Natural killer cell (primary cell): ENCODE measurements at places on chromosomes 7 and 10. TPM values are rescaled to one million over a fixed set of nuclear protein-coding genes. Genes with fewer than 3 reads are reported as not detected.

- no peaks in the 10 kb centered on the region for H3K27me3 ChIP-seq
- H3K27ac ChIP-seq, result no peak within 1 kb of the TSS
- peak; percentile 43 for DNase-seq
- no peaks in the 10 kb centered on the region for H3K36me3 ChIP-seq
- peaks cover 54% of the 10 kb centered on the region for H3K4me1 ChIP-seq
These were observed at the start of gene ADIRF for GRCh38 chr10:86968271-86968993. ADIRF (plus strand) TSS chr10:86968482; CDS start chr10:86968545, 63 bp downstream.

- no peak overlapping the region for H3K4me3 ChIP-seq
- no peaks in the 10 kb centered on the region for H3K4me1 ChIP-seq
- H3K27ac ChIP-seq, result no peak overlapping the region
- no peaks in the 10 kb centered on the region for H3K36me3 ChIP-seq
These were observed 43.1 kb upstream of the FAM180A start for GRCh38 chr7:135791543-135792362.

- H3K27me3 ChIP-seq, result no peaks in the 10 kb centered on the region
- H3K36me3 ChIP-seq, result no peaks in the 10 kb centered on the region
- H3K27ac ChIP-seq, result no peak overlapping the region
- peaks cover 27% of the 10 kb centered on the region for H3K4me1 ChIP-seq
These were observed 1.3 kb upstream of the PPRC1 start for GRCh38 chr10:102131286-102132170.

- DNase-seq, result no peak
- no peak overlapping the region for H3K27ac ChIP-seq
- no peak overlapping the region for H3K4me3 ChIP-seq
- no peaks in the 10 kb centered on the region for H3K27me3 ChIP-seq
- no peaks in the 10 kb centered on the region for H3K4me1 ChIP-seq
These were observed 157.5 kb downstream of the CHN2 start for GRCh38 chr7:29352041-29352440.

DNA sequence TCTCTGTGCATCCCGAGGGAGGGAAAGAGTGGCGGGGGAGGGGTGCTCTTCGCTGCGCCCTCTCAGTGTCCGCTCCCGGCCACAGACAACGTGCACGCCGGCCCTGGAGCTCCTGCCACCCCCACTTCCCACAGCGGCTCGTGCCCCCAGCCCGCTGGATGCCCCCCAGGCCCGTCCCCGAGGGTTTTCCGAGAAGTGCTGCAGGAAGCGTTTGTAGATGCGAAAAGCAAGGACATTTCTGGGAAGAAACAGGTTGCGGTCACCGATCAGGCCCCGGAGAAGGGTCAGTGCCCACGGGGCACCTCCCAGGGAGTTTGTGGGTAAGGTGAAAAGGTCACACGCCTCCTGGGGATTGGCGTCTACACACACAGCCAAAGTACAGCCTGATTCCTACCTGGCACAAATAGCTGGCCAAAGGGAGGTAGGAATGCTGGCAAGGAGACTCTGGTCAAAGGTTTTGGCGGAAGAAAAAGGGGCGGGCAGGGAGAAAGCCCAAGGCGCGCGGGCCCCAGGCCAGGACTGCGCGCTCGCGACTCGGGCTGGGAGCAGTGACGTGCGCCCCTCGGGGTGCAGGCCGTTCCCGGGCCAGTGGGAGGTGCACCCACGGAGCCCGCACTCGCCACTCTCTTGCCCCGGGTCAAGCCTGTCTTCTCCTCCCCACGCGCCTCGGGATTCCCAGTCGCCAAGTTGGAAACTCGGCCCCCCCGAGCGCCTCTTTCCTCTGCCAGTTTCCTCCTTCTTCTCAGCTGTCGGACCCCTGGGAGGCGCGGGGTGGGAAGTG is 1.5 kb upstream of the NRP1 start:
- peaks cover 39% of the 10 kb centered on the region for H3K27me3 ChIP-seq
- no peaks in the 10 kb centered on the region for H3K36me3 ChIP-seq
- no peak overlapping the region for H3K27ac ChIP-seq
- no peak for DNase-seq
- peaks cover 27% of the 10 kb centered on the region for H3K4me1 ChIP-seq

GRCh38 chr10:77313066-77313750 is 324.4 kb downstream of the KCNMA1 start:
- no peaks in the 10 kb centered on the region for H3K27me3 ChIP-seq
- no peaks in the 10 kb centered on the region for H3K4me1 ChIP-seq

- no peaks in the 10 kb centered on the region for H3K36me3 ChIP-seq
- H3K4me3 ChIP-seq, result no peak overlapping the region
- H3K27ac ChIP-seq, result no peak overlapping the region
- H3K27me3 ChIP-seq, result no peaks in the 10 kb centered on the region
These were observed 344.0 kb downstream of the ARL4A start for GRCh38 chr7:13031468-13031867.

DNA sequence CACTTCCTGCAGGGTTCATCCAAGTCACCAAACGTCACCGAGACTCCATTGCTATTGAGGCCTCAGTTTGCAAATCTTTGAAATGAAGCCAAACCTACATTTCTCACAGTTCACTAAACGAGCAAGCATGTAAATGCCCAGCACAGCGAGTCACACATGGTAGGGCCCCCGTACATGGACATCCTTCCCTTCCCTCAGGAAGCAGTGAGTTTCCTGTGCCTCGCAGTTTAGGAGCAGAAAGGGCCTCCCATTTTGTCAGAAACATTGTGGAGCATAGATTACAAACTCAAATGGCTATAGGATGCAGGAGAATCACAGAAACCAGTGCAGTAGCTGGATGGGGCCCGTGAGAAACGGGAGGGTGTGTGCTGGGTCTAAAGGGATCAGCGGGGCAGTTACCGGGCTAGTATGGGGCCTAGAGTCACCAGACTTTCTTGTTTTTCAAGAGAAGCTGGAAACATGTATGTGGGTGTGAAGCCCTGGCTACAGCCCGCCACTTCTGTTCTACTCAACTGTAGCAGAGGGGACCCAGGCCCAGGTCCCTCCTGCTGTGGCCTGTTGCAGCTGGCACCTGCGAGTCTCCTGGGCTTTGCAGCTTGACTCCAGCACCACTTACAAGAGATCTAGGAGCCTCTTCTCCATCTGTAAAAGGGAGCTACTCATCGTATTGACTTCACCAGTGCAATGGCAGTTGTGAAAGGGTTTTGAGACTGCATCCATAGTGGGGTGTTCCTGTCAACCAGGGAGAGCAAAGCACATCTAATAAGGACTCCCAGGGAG is 14.2 kb upstream of the SLC18A3 start:
- H3K4me3 ChIP-seq, result no peak overlapping the region
- H3K36me3 ChIP-seq, result no peaks in the 10 kb centered on the region
- peaks cover 3% of the 10 kb centered on the region for H3K27me3 ChIP-seq
- H3K27ac ChIP-seq, result no peak overlapping the region

GRCh38 chr7:78220754-78221153 is 422.2 kb downstream of the PHTF2 start:
- H3K36me3 ChIP-seq, result no peaks in the 10 kb centered on the region
- no peak overlapping the region for H3K27ac ChIP-seq
- H3K4me1 ChIP-seq, result no peaks in the 10 kb centered on the region
- DNase-seq, result no peak
- no peaks in the 10 kb centered on the region for H3K27me3 ChIP-seq
- H3K4me3 ChIP-seq, result no peak overlapping the region

GRCh38 chr7:2646680-2647571 is 15.1 kb downstream of the TTYH3 start:
- H3K27ac ChIP-seq, result no peak overlapping the region
- no peak for DNase-seq
- H3K27me3 ChIP-seq, result no peaks in the 10 kb centered on the region
- no peak overlapping the region for H3K4me3 ChIP-seq
- H3K36me3 ChIP-seq, result peaks cover 2% of the 10 kb centered on the region

DNA sequence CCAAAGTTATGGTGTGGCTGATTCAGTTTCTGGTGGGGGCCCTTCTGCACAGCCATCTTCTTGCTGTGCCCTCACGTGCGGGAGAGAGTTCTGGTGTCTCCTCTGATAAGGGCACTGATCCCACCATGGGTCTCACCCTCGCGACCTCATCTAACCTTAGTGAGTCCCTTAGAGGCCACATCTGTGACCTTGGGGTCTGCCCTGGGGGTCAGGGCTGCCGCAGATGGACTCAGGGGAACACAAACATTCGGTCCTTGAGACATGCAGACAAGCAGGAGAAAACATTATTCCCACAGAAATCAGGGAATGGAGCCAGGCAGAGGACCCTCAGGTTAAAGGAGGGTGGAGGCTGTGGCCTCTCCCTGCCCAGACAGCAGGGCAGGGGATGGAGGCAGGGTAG is 177.9 kb downstream of the DNAJB6 start:
- peak; percentile 5 for DNase-seq
- H3K4me1 ChIP-seq, result no peaks in the 10 kb centered on the region
- no peak overlapping the region for H3K27ac ChIP-seq
- no peak overlapping the region for H3K4me3 ChIP-seq
- peaks cover 2% of the 10 kb centered on the region for H3K27me3 ChIP-seq

DNA sequence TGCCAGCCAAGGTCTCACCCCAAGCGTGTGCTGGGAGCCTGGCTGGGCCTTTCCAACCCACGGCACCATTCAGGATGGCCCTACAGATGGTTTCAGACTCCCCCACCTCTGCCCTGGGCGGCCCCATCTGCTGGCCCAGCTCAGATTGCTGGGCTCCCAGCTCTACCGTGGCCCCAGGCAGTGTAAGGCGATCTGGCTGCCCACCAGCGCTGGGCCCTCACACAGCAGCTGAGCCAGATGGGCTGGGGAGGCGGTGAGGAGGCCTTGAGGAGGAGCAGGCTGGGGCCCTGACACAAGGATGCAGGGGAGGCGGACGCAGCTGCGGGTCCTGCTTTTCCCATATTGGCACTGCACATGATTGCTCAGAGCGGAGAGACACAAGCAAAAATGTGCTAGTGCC is 162.8 kb downstream of the NRF1 start:
- H3K36me3 ChIP-seq, result no peaks in the 10 kb centered on the region
- H3K27me3 ChIP-seq, result peaks cover 14% of the 10 kb centered on the region
- no peak overlapping the region for H3K4me3 ChIP-seq

- DNase-seq, result no peak
- H3K36me3 ChIP-seq, result no peaks in the 10 kb centered on the region
- H3K27me3 ChIP-seq, result no peaks in the 10 kb centered on the region
- H3K4me1 ChIP-seq, result peaks cover 40% of the 10 kb centered on the region
- H3K4me3 ChIP-seq, result no peak overlapping the region
These were observed 3.5 kb downstream of the NRF1 start for GRCh38 chr7:129615018-129615417.

DNA sequence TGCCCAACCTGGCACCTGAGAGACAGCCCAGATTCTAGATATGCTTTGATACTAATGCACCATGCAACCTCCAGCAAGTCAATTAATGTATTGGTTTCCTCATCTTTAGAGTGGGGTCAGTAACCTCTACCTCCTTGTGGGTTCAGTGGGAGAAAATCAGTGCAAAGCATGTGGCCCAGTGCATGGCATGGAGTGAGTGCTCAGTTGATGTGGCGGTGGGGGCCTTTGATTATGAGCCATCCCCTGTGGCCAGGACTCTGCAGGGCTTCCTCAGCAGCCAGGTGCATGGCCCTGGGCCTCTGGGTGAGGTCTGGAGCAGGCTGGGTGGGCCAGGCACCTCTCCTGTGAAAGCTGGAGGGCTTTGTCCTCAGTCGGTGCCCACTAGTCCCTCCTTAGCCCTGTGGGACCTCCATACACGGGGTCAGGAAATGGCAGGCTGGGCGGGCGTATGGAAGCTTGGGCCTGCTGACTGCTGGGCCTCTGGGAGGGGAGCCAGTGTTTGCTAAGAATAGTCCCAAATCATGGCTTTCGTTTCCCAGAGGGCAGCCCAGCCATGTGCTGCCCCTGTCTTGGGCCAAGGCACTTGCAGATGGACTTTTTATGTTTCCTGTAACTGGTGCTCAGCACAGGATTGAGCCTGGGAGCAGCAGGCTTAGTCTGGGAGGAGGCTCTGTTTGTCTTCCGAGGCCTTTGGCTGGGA is 3.4 kb downstream of the PALD1 start:
- no peaks in the 10 kb centered on the region for H3K36me3 ChIP-seq
- DNase-seq, result no peak
- peaks cover 5% of the 10 kb centered on the region for H3K27me3 ChIP-seq
- H3K4me1 ChIP-seq, result peaks cover 38% of the 10 kb centered on the region

GRCh38 chr7:117782761-117783160 is 90.5 kb downstream of the CTTNBP2 start:
- H3K4me3 ChIP-seq, result no peak overlapping the region
- no peaks in the 10 kb centered on the region for H3K4me1 ChIP-seq
- H3K27me3 ChIP-seq, result no peaks in the 10 kb centered on the region
- no peak for DNase-seq
- no peaks in the 10 kb centered on the region for H3K36me3 ChIP-seq

GRCh38 chr10:118332236-118332635 is 9.9 kb downstream of the FAM204A start:
- DNase-seq, result no peak
- no peaks in the 10 kb centered on the region for H3K27me3 ChIP-seq
- peaks cover 74% of the 10 kb centered on the region for H3K36me3 ChIP-seq
- no peaks in the 10 kb centered on the region for H3K4me1 ChIP-seq
- H3K4me3 ChIP-seq, result no peak overlapping the region

GRCh38 chr10:42970451-42971250 is 106.2 kb upstream of the RET start:
- DNase-seq, result no peak
- H3K36me3 ChIP-seq, result no peaks in the 10 kb centered on the region
- no peaks in the 10 kb centered on the region for H3K4me1 ChIP-seq
- H3K27ac ChIP-seq, result no peak overlapping the region

DNA sequence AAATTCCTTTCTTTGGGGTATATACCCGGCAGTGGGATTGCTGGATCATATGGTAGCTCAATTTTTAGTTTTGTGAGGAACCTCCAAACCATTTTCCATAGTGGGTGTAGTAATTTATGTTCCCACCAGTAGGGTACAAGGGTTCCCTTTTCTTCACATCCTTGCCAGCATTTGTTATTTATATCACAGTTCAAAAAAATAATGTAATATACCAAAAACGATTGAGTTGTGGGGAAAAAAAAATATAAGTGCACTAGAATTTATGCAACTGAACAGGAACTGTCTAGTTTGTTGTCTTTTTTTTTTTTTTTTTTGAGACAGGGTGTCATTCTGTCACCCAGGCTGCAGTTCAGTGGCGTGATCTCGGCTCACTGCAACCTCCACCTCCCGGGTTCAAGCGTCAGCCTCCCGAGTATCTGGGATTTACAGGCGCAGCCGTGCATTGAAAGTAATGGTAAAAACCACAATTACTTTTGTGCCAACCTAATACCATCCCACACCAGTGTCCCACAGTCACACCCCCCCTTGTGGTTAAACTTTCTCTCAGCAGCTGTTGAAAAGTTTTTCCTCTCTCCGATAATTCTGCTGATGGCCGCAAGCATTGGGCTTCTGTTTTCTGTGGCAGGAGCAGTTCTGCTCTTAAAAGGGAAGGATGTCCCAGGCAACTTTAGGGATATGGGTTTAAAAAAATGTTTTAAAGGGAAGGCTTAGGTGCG is 6.8 kb upstream of the LAT2 start:
- no peaks in the 10 kb centered on the region for H3K36me3 ChIP-seq
- no peak overlapping the region for H3K4me3 ChIP-seq
- peaks cover 24% of the 10 kb centered on the region for H3K4me1 ChIP-seq
- H3K27me3 ChIP-seq, result no peaks in the 10 kb centered on the region
- DNase-seq, result peak; percentile 59

GRCh38 chr7:27329909-27330308 is 87.3 kb downstream of the EVX1 start:
- H3K4me1 ChIP-seq, result no peaks in the 10 kb centered on the region
- H3K27me3 ChIP-seq, result no peaks in the 10 kb centered on the region
- no peak for DNase-seq
- no peak overlapping the region for H3K27ac ChIP-seq

AKR1D1 gene
- total RNA-seq, result not detected

NUP205 gene
- 53.7 TPM for total RNA-seq

ATP5F1C gene
- 135 TPM for total RNA-seq

FXYD4 gene
- total RNA-seq, result not detected

LMTK2 gene
- 26.6 TPM for total RNA-seq

SLC16A12 gene
- not detected for total RNA-seq

ABHD11 gene
- 23.7 TPM for total RNA-seq

KIAA1549 gene
- 0.08 TPM for total RNA-seq

ZNF804B gene
- not detected for total RNA-seq

PNLIPRP1 gene
- not detected for total RNA-seq

CALHM2 gene
- total RNA-seq, result 55.2 TPM

ARHGAP22 gene
- total RNA-seq, result 0.21 TPM
